ENCODE measurements at places on chromosomes 7 and 10. TPM values are rescaled to one million over a fixed set of nuclear protein-coding genes. Genes with fewer than 3 reads are reported as not detected.

The TBXAS1 gene
- total RNA-seq, result 4.4 TPM

The PEX1 gene
- total RNA-seq, result 13.9 TPM

The TSC22D4 gene
- 82.6 TPM for total RNA-seq

The ODAD2 gene
- not detected for total RNA-seq

The METTL27 gene
- total RNA-seq, result 3.4 TPM

The PCGF5 gene
- total RNA-seq, result 23.3 TPM

The SMO gene
- total RNA-seq, result 2.9 TPM

The ZNF511 gene
- 93.8 TPM for total RNA-seq

The CLDN3 gene
- total RNA-seq, result 16.8 TPM

The TMEM130 gene
- 0.41 TPM for total RNA-seq

The SPDYE2 gene
- not detected for total RNA-seq

- no peak for DNase-seq
- H3K27me3 ChIP-seq, result no peaks in the 10 kb centered on the region
- H3K4me3 ChIP-seq, result no peak overlapping the region
- H3K27ac ChIP-seq, result no peak overlapping the region
- no peaks in the 10 kb centered on the region for H3K4me1 ChIP-seq
These were observed 16.8 kb downstream of the UBE2D4 start for GRCh38 chr7:43942997-43943396.

DNA sequence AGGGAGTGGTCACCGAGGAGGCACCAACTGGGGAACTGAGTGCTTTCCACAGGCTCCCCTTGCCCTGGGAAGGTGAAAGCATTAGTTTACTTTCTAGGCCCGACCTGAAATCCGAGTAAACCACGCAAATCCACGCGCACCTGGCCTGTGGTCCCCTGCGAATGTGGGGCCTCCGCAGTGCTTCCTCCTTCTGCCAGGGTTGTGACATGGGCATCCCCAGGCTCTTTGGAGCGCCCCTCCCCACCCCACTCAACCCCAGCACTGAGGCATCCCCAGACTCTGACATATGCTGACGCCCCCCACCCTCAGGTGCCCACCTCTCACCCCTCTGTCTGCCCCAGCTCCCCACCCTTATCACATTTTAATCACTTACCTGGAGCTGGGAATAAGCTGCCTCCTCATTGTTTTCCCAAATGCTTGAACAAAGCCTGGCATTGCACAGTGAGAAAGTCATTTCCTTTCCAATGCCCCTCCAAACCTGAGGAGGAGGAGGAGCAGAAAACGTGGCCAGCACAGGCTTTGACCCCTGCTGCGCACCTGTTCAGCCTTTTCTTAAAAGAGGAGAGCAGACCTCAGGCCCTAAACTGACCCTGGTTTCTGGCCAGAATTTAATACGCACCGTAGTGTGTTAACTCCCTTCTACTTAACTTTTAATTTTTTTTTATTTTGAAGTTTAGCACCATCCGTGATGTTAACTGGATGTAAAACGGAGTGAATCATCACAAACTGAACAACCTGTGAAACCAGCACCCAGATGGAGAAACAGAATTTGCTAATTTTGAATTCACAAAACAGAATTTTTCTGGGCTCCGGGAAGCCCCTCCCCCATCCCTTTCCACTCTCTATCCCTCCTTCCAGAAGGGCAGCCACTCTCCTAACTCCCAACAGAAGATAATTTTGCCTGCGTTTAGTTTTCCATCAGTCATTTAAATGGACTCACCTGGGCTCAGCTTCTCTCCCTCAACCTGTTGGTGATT lies 129.4 kb downstream of the WDR11 start:
- H3K4me1 ChIP-seq, result peaks cover 9% of the 10 kb centered on the region
- H3K27ac ChIP-seq, result no peak overlapping the region
- H3K36me3 ChIP-seq, result no peaks in the 10 kb centered on the region

DNA sequence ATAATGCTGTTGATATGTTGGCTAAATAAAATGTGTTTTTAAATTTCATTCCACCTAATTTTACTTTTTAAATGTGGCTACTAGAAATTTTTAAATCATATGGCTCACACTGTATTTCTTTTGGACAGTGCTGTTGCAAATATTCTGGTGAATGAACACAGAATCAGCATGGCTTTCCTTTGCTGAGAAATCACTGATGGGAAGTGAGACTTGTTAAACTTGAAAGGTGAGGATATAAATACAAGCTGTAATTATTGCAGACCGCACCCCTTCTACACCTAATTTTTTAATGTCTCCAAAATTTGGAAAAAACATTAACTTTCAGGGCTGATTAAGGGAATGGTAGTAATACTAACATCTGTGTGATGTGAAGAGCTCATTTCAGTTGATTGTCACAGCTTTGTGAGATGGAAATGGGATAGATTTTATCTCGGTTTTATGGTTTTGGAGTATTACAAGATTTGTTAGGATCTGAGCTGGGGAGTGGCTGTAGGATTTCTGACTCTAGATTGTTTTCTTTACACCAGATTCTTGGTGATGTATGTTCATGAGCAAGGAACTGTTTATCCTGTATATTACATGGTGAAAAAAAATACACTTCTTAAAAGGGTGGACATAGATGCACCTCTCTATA lies 1.3 kb downstream of the MIOS start:
- no peaks in the 10 kb centered on the region for H3K27me3 ChIP-seq
- H3K4me1 ChIP-seq, result peaks cover 20% of the 10 kb centered on the region
- DNase-seq, result no peak
- peak overlapping the region; percentile 93 for H3K27ac ChIP-seq
- H3K4me3 ChIP-seq, result peak overlapping the region; percentile 69

DNA sequence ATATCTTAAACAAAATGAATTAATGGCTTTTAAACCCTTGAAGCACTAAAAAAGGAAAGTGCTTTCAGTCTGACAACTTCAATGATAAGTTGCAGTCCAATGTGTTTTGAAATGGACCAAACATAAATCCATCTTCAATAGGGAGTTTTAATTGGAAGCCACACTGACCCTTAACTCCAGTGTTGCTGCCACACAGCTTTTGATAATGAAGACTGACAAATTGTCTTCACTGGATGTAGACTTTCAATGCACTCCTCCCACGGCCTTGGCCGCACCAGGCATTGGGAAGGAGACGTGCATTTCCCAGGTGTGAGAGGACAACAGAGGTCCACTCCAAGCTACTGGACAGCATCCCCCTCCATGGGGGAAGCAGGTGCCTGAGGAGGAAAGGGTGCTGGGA lies 159.0 kb upstream of the NRP1 start:
- H3K36me3 ChIP-seq, result no peaks in the 10 kb centered on the region
- H3K4me1 ChIP-seq, result no peaks in the 10 kb centered on the region
- DNase-seq, result no peak
- H3K4me3 ChIP-seq, result no peak overlapping the region
- no peaks in the 10 kb centered on the region for H3K27me3 ChIP-seq

DNA sequence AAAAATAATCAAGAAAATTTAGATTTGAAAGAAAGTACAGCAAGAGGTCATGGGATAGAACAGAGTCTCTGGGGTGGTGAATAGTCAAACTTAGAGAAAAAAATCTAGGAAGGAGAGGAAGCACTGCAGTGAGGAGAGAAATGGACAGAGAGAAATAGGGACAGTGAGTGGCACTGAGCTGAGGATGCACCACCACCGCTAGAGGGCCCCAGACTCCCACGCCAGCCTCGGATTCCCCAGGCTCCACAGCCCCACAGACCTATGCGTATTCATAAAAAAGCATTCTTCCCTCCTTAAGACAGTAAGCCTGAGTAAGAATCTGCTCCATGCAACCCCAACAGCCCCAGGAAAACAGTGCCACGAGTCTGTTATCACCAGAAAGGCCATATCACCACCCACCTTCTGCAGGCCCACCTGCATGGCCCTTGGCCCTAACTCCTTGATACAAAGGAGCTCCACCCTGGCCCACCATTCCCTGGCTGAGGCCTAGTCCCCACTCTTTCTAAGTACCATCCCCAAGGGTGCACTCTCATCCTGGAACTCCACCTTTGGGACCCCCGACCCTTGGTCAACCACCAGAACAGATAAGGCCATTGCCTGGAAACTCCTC lies 91.0 kb downstream of the ALOX5 start:
- H3K27ac ChIP-seq, result peak overlapping the region; percentile 52
- H3K4me3 ChIP-seq, result no peak overlapping the region
- peak; percentile 50 for DNase-seq
- H3K36me3 ChIP-seq, result no peaks in the 10 kb centered on the region
- H3K4me1 ChIP-seq, result peaks cover 39% of the 10 kb centered on the region
- H3K27me3 ChIP-seq, result no peaks in the 10 kb centered on the region

DNA sequence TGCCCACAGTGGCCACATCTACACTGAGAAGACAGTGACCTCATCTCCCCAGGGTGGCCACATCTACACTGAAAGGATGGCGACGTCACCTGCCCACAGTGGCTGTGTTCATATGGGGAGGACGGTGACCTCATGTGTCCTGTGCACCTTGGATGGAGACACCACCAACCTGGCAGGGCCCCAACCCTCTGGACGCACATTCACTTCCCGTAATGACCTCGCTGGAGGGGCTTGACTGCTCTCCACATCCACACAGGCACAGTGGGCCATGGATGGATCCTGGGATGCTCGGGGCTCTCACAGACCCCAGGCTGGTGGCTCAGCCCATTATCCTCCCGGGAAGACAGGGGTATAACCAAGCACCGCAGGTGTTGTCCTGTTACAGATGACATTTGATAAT lies 69.7 kb upstream of the BTBD16 start:
- no peaks in the 10 kb centered on the region for H3K4me1 ChIP-seq
- no peak overlapping the region for H3K27ac ChIP-seq
- no peaks in the 10 kb centered on the region for H3K27me3 ChIP-seq
- H3K4me3 ChIP-seq, result no peak overlapping the region
- DNase-seq, result no peak
- peaks cover 4% of the 10 kb centered on the region for H3K36me3 ChIP-seq

- peak overlapping the region; percentile 83 for H3K27ac ChIP-seq
- H3K27me3 ChIP-seq, result no peaks in the 10 kb centered on the region
- H3K4me3 ChIP-seq, result no peak overlapping the region
- H3K36me3 ChIP-seq, result no peaks in the 10 kb centered on the region
- DNase-seq, result no peak
These were observed 7.8 kb downstream of the TES start for GRCh38 chr7:116218051-116218645.

GRCh38 chr10:48444266-48444665 lies 137.8 kb downstream of the MAPK8 start:
- H3K4me1 ChIP-seq, result no peaks in the 10 kb centered on the region
- no peaks in the 10 kb centered on the region for H3K36me3 ChIP-seq
- DNase-seq, result no peak
- H3K27ac ChIP-seq, result no peak overlapping the region
- no peaks in the 10 kb centered on the region for H3K27me3 ChIP-seq

DNA sequence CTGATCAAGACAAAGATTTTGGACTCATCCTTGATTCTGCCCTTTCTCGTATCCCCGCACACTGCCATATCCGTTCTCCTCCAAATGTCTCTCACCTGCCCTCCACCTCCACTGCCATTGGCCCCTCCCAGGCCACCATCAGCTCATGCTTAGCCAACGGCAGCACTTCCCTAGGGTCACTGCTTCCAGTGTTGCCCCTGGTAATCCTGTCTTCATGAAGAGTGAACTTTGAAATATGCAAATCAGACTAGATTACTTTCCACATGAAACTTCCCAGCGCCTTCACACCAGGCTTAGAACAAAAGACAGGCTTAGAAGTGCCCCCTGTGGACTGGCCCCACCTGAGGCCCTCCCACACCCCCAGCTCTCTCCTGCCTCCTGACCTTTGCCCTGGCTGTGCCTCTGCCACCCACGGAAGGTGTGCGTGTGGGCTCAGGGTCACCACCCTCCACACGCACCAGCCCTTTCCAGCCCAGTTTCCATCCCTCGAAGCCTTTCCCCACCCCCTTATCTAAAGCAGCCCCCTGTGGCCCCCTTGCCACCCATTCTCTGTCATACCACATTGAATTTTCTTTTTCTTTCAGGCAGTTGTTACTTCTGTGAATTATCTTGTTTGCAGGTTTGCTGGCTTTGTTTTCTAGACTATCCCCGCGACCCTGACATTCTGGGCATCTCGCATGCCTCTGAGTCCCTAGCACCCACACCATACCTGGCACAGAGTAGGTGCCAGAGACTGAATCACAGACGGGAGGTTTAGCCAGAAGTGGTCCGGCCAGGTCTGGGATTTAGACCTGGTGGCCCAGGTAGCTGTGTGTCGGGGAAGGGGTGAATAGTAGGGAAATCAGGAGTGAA lies 26.8 kb upstream of the C10orf53 start:
- H3K36me3 ChIP-seq, result no peaks in the 10 kb centered on the region
- no peak overlapping the region for H3K27ac ChIP-seq
- no peak for DNase-seq
- no peak overlapping the region for H3K4me3 ChIP-seq

DNA sequence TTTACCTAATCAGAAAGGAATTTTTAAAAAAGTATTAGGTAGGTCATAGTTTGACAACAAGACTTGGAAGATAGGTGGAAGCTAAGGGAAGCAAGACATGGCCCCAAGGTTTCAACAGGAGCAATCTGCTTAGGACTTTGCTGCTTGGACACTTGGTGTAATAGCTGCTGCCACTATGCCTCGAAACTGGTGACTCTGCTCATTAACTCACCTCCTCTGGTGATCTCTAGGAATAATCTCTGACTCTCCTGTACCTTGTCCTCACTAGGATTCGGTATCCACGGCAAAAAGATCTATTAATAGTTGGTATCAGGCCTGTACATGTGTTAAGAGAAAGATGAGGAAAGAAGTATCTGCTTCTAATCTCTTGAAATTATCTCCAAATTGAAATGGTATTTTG lies 53.1 kb downstream of the PTEN start:
- H3K36me3 ChIP-seq, result no peaks in the 10 kb centered on the region
- no peak for DNase-seq
- no peak overlapping the region for H3K4me3 ChIP-seq
- H3K27me3 ChIP-seq, result no peaks in the 10 kb centered on the region

DNA sequence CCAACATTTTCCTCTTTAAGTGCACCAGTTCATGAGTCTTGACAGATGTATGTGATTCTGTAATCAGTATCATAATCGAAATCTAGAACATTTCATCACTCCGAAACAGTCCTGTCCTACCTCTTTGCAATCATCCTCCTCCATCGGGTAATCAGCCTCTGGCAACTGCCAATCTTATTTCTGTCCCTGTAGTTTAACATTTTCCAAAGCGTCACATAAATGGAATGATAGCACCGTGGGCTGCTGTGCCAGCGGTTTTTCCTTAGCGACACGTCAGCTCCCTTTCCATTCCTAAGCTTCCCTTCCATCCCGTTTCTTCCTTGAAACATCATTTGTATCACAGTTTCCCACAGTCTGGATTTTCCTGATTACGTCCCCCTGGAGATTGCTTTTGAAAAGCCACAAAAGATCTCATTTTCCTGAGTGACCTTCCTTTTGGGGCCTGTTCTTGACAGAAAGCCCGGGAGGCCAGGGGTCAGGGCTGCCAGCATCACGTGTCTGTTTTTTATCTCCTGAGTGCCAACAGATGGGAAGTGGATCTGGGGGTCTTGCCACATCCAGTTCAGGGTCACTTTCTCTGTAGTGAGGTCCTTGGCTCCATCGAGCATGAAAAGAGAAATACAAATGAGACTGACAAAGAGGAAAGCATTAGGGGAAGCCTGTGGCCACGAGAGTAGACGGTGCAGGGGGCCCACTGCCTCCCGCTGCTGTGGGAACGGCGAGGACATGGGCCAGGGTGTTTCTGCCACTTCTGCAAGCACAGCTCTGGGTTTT lies 31.6 kb downstream of the TMEM120A start:
- 0 out of 2 replicates have a peak, but pooled peaks cover 5% of the 10 kb centered on the region for H3K4me1 ChIP-seq
- no peak overlapping the region for H3K27ac ChIP-seq
- DNase-seq, result no peak
- no peaks in the 10 kb centered on the region for H3K27me3 ChIP-seq
- H3K4me3 ChIP-seq, result no peak overlapping the region
- H3K36me3 ChIP-seq, result no peaks in the 10 kb centered on the region

- no peaks in the 10 kb centered on the region for H3K4me1 ChIP-seq
- H3K27me3 ChIP-seq, result peaks cover 2% of the 10 kb centered on the region
- no peak for DNase-seq
- H3K4me3 ChIP-seq, result no peak overlapping the region
These were observed 241.3 kb downstream of the LHFPL3 start for GRCh38 chr7:104569751-104570150.

All from Panc1 (cell line).